BE2C (cell line): ENCODE measurements at places on chromosomes 4 and X.

- no peak for DNase-seq
Observed at GRCh38 chr4:187849556-187850225, 145.9 kb upstream of the ZFP42 start.

- no peak for DNase-seq
Observed at GRCh38 chr4:44927399-44928380, 201.3 kb upstream of the GNPDA2 start.

DNA sequence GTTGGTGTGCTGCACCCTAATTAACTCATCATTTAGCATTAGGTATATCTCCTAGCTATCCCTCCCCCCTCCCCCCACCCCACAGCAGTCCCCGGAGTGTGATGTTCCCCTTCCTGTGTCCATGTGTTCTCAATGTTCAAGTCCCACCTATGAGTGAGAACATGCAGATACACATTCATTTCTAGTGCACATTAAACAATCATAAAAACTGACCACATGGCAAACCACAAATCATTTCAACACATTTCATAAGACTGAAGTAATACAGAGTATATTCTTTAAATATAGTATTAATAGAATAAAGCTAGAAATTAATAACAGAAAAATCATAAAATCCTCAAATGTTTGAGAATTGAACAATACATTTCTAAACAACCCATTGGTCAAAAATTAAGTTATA lies 34.1 kb downstream of the PRKG2 start:
- no peak for DNase-seq

DNA sequence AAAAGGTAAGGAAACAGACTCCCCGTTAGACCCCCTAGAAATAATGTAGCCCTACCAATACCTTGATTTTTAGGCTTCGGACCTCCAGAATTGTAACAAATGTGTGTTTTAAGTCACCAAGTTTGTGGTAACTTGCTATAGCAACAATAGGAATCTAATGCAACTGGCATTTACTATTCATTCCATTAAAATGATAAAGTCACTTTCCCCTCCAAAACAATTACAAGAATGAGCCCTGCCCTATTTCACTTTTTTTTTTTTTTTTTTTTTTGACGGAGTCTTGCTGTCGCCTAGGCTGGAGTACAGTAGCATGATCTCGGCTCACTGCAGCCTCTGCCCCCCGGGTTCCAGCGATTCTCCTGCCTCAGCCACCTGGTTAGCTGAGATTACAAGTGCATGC lies 3.5 kb upstream of the DDX60L start:
- no peak for DNase-seq

DNA sequence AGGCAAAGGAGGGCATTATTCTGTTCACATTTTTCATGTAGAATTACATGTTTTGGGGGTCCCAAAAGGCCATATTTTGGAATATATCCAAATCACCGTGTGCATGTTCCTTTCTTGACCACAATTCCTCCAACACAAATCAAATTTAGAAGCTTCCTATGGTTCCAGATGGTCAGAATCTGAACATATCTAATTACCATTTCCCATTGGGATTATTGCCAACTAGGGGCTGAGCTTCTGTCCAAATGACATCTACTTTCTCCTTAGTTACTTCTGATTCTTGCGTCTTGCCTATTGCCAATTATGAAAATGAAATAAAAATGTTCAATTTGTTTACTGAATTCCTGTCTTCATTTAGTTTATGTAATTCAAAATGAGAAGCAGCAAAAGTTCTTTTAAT lies 163.7 kb downstream of the CPE start:
- no peak for DNase-seq

DNA sequence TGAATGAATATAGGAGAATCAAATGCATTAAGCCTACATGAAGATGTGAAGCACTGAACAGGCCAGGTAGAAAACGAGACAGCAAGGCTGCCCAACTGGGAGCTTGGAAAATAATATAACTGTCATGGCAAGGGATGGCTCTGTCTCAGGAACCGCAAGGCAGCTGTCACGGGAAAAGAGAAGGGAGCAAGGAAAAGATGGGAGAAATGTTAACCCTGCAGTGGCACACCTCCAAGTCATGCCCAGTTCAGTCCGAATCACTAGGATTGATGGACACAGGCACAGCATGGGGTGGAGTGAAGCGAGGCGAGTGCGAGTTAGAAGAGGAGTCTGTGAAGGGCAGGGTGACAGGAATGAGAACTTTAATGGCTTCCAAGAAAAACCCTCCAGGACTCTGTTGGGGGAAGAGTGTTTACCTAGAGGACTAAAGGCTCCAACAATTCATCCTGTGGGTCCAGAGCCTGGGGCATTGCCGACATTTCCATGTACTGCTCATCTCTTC lies 144.1 kb upstream of the ETNPPL start:
- DNase-seq: no peak

- DNase-seq: no peak
Observed at GRCh38 chr4:143341186-143341755, 4.6 kb downstream of the GAB1 start.

GRCh38 chr4:123741906-123742305 lies 345.3 kb downstream of the SPRY1 start:
- DNase-seq: no peak
